ENCODE measurements at places on chromosomes 3 and 15. TPM values are rescaled to one million over a fixed set of nuclear protein-coding genes. Genes with fewer than 3 reads are reported as not detected.

The DUOX1 gene
- total RNA-seq: 265 TPM

DNA sequence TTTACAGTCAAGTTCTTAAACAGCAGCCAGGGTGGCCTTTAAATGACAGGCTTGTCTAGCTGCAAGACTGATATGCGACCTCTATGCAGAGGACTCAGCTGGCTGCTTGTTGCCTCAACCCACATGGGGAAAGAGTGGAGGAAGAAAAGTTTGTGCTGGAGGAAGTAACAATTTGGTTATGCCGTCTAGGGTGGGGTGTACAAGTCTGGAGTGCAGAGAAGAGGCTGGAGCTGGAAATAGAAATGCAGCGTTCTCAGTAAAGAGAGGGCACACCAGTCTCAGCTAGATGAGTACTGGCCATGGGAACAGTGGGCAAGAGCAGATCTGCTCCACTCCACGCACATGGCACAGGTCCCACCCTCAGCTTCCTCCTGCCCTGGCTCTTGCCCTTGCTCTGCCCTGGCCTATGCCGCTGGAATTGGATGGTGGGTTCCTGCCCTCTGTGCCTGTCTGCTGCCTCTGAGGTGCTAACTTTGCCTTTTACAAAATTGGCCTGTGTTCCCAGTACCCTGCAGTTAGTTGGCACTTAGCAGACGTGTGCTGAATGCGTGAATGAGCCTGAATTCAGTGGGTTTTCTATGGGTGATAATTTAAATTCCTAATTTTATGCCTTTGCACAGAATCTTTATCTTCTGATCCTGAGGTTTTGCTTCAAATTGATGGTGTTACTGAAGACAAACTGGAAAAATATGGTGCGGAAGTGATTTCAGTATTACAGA is 59.7 kb upstream of the FURIN start:
- no peak overlapping the region for H3K27ac ChIP-seq
- no peaks in the 10 kb centered on the region for H3K4me1 ChIP-seq
- H3K4me3 ChIP-seq: no peak overlapping the region
- no peaks in the 10 kb centered on the region for H3K27me3 ChIP-seq
- no peak for DNase-seq

The ARPIN gene
- total RNA-seq: 31.7 TPM

GRCh38 chr3:72266016-72266370 is 481.0 kb upstream of the PROK2 start:
- no peak overlapping the region for H3K27ac ChIP-seq
- H3K4me3 ChIP-seq: no peak overlapping the region
- H3K27me3 ChIP-seq: no peaks in the 10 kb centered on the region

The FGD5 gene
- total RNA-seq: 48.7 TPM

DNA sequence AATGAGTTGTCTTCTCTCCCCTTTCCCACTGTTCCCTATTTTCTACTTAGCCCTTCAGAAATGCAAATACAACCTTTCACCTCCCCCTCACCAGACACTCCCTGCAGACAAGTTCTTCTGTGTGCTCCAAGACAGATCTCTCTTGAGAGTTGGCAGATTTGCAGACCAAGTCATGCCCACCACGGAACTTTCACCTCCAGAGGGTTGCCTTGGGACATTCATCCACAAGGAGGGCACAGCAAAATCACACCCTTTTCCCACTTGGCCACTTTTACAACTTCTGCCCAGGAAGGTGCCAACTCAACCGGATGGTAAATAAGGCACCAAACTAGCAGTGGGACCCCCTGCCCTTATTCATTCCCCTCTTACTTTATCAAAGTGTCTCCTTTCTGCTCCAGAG is 53.5 kb downstream of the SLC30A4 start:
- no peaks in the 10 kb centered on the region for H3K36me3 ChIP-seq
- H3K4me3 ChIP-seq: no peak overlapping the region
- H3K27me3 ChIP-seq: no peaks in the 10 kb centered on the region

The SOX14 gene
- not detected for total RNA-seq

The CERS3 gene
- total RNA-seq: not detected

The ARHGAP11A gene
- total RNA-seq: 11.7 TPM

GRCh38 chr3:71225002-71225684 is 358.4 kb downstream of the FOXP1 start:
- H3K4me1 ChIP-seq: peaks cover 4% of the 10 kb centered on the region
- peak overlapping the region; percentile 21 for H3K27ac ChIP-seq
- H3K36me3 ChIP-seq: no peaks in the 10 kb centered on the region
- DNase-seq: no peak

The CFAP100 gene
- 8.2 TPM for total RNA-seq

- H3K36me3 ChIP-seq: no peaks in the 10 kb centered on the region
- peaks cover under 1% of the 10 kb centered on the region for H3K4me1 ChIP-seq
- no peaks in the 10 kb centered on the region for H3K27me3 ChIP-seq
- no peak overlapping the region for H3K4me3 ChIP-seq
Observed at GRCh38 chr15:89980896-89981295, 20.2 kb upstream of the ZNF710 start.

DNA sequence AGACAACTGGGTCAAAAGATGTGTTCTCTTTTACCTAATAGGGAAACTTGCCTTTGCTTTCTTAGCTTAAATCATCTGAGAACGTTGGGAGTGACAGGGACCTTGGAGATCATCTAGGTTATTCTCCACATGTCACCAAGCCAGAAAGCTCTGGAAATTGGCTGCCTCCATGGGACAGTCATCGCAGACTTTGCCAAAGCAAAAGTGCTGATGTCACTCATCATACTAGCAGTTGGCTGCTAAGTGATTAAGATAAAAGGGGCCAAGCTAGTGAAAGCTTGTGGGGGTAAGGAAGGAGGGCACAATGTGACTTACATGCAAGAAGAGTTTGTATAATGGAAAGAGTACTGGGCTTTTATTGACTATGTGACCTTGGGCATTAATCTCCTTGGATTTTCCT is 198.0 kb upstream of the PFN2 start:
- DNase-seq: no peak
- no peaks in the 10 kb centered on the region for H3K36me3 ChIP-seq
- H3K4me1 ChIP-seq: no peaks in the 10 kb centered on the region
- no peak overlapping the region for H3K27ac ChIP-seq
- no peaks in the 10 kb centered on the region for H3K27me3 ChIP-seq

GRCh38 chr3:34408088-34408487 is 609.7 kb downstream of the PDCD6IP start:
- no peak for DNase-seq
- H3K27ac ChIP-seq: no peak overlapping the region
- H3K36me3 ChIP-seq: no peaks in the 10 kb centered on the region
- H3K4me1 ChIP-seq: no peaks in the 10 kb centered on the region
- no peak overlapping the region for H3K4me3 ChIP-seq
- H3K27me3 ChIP-seq: no peaks in the 10 kb centered on the region

DNA sequence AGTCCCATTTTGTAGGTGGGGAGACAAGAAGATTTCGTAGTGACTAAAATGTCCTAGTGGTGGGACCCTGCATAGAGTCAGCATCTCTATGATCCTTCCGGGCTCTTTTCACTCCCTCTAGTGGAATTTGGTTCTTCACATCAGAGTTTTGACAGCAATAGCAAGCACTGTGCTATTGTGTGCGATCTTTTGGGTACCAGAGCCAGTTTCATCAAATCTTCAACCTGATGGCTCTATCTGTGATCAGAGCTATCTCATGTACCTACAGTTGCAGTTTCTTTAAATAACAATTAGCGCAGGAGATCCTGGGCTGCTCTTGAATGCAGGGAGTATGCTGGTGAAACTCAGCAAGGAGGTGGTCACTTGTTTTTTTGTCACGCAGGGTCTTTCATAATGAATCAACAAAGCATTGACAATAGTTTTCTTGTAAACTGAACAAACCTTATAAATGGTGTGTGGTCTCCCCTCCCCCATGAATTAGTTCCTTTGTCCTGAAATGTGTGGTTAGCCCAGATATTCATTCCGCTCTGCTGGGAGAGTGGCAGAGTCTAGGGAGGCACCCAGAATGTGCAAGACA is 257.2 kb upstream of the SOX2 start:
- no peak overlapping the region for H3K4me3 ChIP-seq
- no peaks in the 10 kb centered on the region for H3K4me1 ChIP-seq
- no peaks in the 10 kb centered on the region for H3K36me3 ChIP-seq
- H3K27ac ChIP-seq: no peak overlapping the region

- no peak overlapping the region for H3K4me3 ChIP-seq
- no peaks in the 10 kb centered on the region for H3K4me1 ChIP-seq
- no peak overlapping the region for H3K27ac ChIP-seq
- no peak for DNase-seq
- no peaks in the 10 kb centered on the region for H3K36me3 ChIP-seq
- H3K27me3 ChIP-seq: no peaks in the 10 kb centered on the region
Observed at GRCh38 chr3:171005648-171006047, 20.9 kb downstream of the SLC2A2 start.

GRCh38 chr15:80531796-80532195 is 127.6 kb downstream of the ARNT2 start:
- H3K4me1 ChIP-seq: peaks cover 10% of the 10 kb centered on the region
- H3K36me3 ChIP-seq: no peaks in the 10 kb centered on the region
- H3K27ac ChIP-seq: peak overlapping the region; percentile 13
- no peak overlapping the region for H3K4me3 ChIP-seq
- no peaks in the 10 kb centered on the region for H3K27me3 ChIP-seq

GRCh38 chr3:100402891-100403290 is 1.6 kb downstream of the LNP1 start:
- no peaks in the 10 kb centered on the region for H3K27me3 ChIP-seq
- H3K27ac ChIP-seq: peak overlapping the region; percentile 90
- H3K4me3 ChIP-seq: peak overlapping the region; percentile 96
- peak; percentile 13 for DNase-seq

DNA sequence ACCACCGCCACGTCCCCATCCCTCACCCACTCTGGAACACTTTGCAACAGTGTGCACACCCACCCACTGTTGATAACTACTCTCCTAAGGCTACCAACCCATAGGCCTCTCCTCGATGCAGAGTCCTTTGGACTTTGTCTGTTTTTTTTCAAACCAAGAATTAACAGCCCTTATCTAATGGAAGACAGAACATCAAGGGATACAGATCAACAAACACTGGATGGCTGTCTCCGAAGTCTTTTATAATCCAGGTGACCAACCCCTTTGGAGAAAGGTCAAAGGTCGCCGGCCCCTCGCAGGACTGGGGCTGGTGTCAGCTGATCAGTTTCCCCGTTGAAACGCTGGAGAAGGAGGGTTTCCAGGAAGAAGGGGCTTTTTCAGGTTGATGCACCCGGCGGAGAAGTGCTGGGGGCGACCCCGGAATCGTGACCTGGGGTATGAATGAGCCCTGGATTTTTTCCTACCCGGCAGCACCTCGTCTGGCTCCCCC is 532 bp downstream of the B4GALT4 start:
- H3K36me3 ChIP-seq: no peaks in the 10 kb centered on the region
- H3K27me3 ChIP-seq: no peaks in the 10 kb centered on the region
- no peak for DNase-seq

- H3K36me3 ChIP-seq: no peaks in the 10 kb centered on the region
- H3K4me1 ChIP-seq: no peaks in the 10 kb centered on the region
- H3K27ac ChIP-seq: no peak overlapping the region
- no peak overlapping the region for H3K4me3 ChIP-seq
- H3K27me3 ChIP-seq: no peaks in the 10 kb centered on the region
Observed at GRCh38 chr15:75327005-75327404, 8.9 kb upstream of the COMMD4 start.

GRCh38 chr15:90044191-90044590 is 43.1 kb downstream of the ZNF710 start:
- H3K36me3 ChIP-seq: no peaks in the 10 kb centered on the region
- no peak overlapping the region for H3K4me3 ChIP-seq
- H3K4me1 ChIP-seq: peaks cover 89% of the 10 kb centered on the region
- H3K27ac ChIP-seq: no peak overlapping the region

- H3K27ac ChIP-seq: no peak overlapping the region
- H3K36me3 ChIP-seq: no peaks in the 10 kb centered on the region
- H3K27me3 ChIP-seq: no peaks in the 10 kb centered on the region
- no peak overlapping the region for H3K4me3 ChIP-seq
- DNase-seq: no peak
Observed at GRCh38 chr3:75782506-75782905, 2.8 kb downstream of the ZNF717 start.

- H3K27me3 ChIP-seq: no peaks in the 10 kb centered on the region
- DNase-seq: peak; percentile 33
- H3K4me3 ChIP-seq: no peak overlapping the region
- no peaks in the 10 kb centered on the region for H3K36me3 ChIP-seq
- H3K27ac ChIP-seq: no peak overlapping the region
Observed at GRCh38 chr3:100682056-100682853, 27.0 kb upstream of the TFG start.

DNA sequence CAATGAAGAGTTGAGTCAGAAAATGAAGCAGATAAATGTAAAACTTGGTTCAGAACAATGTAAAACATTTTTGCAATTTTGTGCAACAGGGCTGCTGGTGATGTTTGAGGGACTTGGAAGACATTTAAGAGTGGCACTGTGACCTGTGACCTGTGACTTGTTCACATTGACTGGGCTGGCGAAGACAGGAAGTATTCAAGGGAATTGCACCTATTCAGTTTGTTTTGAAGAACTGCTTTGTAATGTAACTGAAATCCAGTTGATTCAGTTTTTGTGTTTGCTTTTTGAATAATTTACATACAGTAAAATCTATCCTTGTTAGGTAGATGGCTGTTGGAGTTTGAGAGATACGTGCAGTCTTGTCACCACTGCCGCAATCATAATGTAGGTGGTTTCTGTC is 35.4 kb downstream of the MCTP2 start:
- H3K36me3 ChIP-seq: no peaks in the 10 kb centered on the region
- DNase-seq: no peak
- no peak overlapping the region for H3K4me3 ChIP-seq
- no peaks in the 10 kb centered on the region for H3K4me1 ChIP-seq
- no peak overlapping the region for H3K27ac ChIP-seq

DNA sequence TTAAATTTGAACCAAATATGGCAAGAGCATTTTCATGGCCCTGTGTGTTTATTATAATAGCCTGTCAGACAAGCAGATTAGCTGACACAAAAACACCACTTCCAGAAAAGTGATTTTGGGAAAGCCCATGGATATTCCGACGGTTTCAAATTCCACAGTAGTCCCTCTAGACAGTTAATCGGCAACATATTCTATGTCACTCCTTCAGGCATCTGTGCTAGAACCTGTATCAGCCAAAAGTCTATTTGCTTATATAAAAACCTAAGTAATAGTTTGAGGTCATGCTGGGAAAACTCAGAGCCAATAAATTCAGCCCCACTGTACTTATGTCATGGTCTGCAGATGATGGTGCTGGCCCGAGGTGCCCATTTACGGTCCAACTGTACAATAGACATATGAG is 110.2 kb upstream of the ARHGEF26 start:
- no peaks in the 10 kb centered on the region for H3K36me3 ChIP-seq
- H3K27ac ChIP-seq: no peak overlapping the region

The LRRIQ4 gene
- 0.18 TPM for total RNA-seq

- no peak for DNase-seq
- H3K27me3 ChIP-seq: no peaks in the 10 kb centered on the region
- H3K36me3 ChIP-seq: no peaks in the 10 kb centered on the region
- H3K27ac ChIP-seq: no peak overlapping the region
- no peak overlapping the region for H3K4me3 ChIP-seq
Observed at GRCh38 chr3:72129501-72130094, 344.6 kb upstream of the PROK2 start.

- no peak overlapping the region for H3K27ac ChIP-seq
- no peaks in the 10 kb centered on the region for H3K4me1 ChIP-seq
- H3K27me3 ChIP-seq: no peaks in the 10 kb centered on the region
- no peak overlapping the region for H3K4me3 ChIP-seq
- no peak for DNase-seq
Observed at GRCh38 chr3:128330214-128330842, 136.4 kb downstream of the DNAJB8 start.

The CLRN1 gene
- not detected for total RNA-seq

The RHOV gene
- 1.5 TPM for total RNA-seq

The ATP6V1A gene
- total RNA-seq: 137 TPM

Measured in left lung (tissue), 14 donors.